ENCODE measurements at places on chromosomes 16 and 17.

GRCh38 chr16:22266546-22266945, 30.7 kb upstream of the POLR3E start:
- DNase-seq, result no peak

DNA sequence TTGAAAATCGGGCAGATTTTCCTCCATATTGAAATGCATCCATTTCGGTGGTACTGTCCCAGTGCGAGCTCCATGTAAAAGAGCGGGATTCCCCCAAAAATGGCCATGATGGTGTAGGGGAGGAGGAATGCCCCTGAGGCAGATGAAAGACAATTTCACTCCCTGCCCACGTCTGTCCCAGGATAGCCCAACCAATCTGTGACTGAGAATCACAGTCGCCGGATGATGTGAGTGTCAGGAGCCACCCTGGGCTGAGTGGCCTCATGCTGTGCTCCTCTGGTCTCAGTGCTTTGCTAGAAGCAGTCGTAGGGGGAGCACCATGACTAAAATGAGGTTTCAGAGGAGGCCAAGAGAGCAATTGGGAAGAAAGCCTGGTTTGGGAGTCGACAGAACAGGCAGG, 16.7 kb downstream of the SLC6A4 start:
- no peak for DNase-seq

- no peak for DNase-seq
Observed at GRCh38 chr17:867896-868489, 85.8 kb downstream of the MRM3 start.

- no peak for DNase-seq
Observed at GRCh38 chr16:23351360-23351759, 49.3 kb downstream of the SCNN1B start.

DNA sequence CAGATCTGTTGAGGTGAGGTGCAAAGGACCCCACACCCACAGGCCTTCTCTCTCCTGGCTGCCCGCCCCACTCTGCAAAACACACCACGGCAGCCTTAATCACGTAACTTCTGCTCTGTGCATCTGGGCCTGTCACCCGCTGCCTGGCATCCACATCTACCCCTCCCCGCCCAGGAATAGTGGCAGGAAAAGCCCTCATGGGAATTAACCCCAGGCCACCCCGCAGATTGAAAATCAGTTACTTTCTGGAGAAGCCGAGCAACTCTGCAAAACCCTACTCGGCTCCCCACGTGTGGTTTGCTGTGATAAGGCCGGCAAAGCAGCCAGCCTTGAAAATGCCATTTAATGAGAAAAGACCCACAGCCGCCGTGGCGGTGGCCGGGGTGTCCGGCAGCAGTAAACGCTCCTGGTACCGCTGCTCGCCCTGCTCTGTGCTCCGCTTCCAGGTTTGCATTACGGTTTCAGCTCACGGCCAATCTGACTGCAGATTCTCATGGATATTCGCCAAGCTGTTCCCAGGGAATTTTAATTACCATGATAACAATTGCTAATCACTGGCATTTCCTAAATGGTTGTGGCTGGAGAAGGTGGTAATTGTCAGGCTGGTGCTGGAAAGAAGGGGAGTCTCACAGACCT, 78.0 kb upstream of the DOC2B start:
- no peak for DNase-seq

DNA sequence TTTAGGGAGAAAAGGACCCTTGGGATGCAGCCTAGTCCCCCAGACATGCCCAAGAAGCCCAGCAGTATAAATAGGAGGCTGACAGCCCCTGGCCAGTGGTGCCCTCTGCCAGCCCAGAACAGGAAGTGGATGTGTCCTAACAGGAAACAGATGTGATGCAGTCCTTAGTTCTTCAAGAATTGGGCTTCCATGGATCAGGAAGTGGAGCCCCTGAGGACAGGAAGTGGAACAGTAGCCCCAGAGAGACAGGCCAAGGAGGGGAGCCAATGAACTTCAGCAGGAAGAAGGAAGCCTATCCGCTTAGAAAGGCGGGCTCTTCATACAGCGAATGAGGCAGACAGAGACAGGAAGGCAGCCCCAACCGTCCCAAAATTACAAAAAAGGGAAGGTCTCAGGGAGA, 7.2 kb downstream of the CTF1 start:
- peak; percentile 25 for DNase-seq
